ENCODE measurements at places on chromosomes 2 and 18.

DNA sequence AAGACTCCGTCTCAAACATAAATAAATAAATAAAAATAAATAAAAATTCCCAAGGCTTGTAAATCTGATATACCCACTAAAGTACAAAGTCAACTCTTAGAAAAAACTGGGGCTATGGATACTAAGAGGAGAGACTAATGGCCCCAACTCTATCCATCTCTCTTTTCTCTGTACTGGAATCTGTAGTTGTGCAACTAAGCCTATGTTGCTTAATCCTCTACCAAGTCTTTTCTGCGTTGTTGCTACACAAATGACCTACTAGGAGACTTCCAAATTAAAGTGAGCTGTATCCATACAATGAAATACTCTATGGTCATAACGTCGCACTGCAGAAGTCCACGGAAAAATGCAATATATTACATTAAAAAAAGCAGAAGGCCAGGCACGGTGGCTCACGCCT lies 8.1 kb downstream of the MRPS5 start:
- DNase-seq: no peak
- no peak overlapping the region for H3K27ac ChIP-seq
- no peak overlapping the region for H3K4me3 ChIP-seq
- H3K36me3 ChIP-seq: peaks cover 59% of the 10 kb centered on the region
- H3K4me1 ChIP-seq: peaks cover 15% of the 10 kb centered on the region

DNA sequence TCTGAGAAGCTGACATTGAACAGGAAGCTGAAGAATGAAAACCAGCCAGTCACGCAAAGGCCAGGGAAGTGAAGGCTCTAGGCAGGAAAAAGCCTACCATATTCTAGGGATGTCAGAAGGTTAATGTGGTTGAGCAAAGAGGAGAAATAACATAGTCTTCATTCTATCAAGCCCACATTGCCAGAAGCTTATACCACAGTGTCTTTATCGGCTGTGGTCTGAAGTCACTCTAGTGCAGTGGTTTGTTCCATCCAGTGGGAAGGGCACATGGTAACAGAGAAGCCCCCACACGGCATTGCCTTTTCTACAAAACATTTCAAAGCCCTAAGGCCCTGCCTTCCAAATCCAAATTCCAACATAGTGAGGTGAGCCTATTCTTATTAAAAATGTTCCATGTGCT lies 311.3 kb downstream of the TNS1 start:
- H3K36me3 ChIP-seq: no peaks in the 10 kb centered on the region
- H3K4me3 ChIP-seq: no peak overlapping the region
- DNase-seq: peak; percentile 44
- peak overlapping the region; percentile 71 for H3K27ac ChIP-seq
- no peaks in the 10 kb centered on the region for H3K27me3 ChIP-seq

GRCh38 chr2:45626387-45627221 lies 15.5 kb upstream of the SRBD1 start:
- no peaks in the 10 kb centered on the region for H3K36me3 ChIP-seq
- no peak overlapping the region for H3K4me3 ChIP-seq
- no peaks in the 10 kb centered on the region for H3K27me3 ChIP-seq

DNA sequence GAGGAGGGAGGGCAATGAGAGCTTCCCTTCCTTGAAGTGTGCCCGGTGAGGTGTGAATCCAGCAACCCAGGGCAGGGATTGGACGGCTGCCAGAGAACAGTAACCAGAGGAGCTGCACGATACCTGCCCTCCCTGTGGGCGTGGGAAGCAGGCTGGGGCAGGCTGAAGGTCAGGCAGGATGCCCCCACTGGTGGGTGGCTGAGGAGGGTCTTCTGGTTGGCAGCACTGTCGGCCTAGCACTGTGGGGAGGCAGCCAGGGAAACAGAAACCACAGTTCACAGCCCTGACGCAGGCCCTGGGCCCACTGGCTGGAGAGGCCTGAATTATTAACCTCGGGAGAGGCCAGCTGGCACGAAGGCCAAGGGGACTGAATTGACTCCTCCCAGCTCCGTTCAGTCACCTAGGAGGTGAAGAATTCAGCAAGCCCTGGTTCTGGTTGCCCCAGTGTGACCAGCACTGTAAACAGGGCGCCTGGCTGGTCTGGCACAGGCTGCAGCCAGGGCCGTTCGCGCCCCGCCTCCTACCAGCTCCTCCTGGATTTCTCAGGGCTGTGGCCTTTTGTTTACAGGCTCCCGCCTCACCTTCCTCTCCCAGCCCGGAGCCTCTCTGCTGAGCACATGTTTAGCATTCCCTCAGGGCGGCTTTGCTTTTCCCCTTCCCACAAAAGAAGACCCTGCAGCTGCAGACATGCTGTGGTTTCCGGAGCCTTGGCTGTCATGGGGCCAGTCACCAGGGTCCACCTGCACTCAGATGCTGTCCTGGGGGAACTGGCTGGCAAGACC lies 97.8 kb downstream of the B3GNT2 start:
- no peaks in the 10 kb centered on the region for H3K36me3 ChIP-seq
- DNase-seq: no peak
- peaks cover 30% of the 10 kb centered on the region for H3K4me1 ChIP-seq
